Immature natural killer cell (primary cell): ENCODE measurements at places on chromosomes 7 and 10. TPM values are rescaled to one million over a fixed set of nuclear protein-coding genes. Genes with fewer than 3 reads are reported as not detected.

Gene ACHE
- polyA plus RNA-seq = not detected

GRCh38 chr10:86263907-86264306 lies 102.7 kb downstream of the GRID1 start:
- no peak for DNase-seq

DNA sequence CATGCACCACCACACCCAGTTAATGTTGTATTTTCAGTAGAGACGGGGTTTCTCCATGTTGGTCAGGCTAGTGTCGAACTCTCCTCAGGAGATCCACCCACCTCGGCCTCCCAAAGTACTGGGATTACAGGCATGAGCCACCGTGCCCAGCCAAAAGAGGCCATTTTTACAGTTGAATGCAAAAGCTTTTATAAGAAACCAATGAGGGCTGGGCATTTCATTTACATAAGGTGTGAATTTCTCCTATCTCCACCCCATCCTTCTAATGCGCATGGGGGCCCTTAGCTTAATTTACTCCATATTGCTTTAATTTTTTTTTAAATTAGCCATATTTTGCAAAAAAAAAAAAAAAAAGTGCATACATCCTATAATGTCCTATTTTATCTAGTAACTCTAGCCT lies 25.1 kb upstream of the EIF4H start:
- no peak for DNase-seq

Gene ZNF655
- polyA plus RNA-seq = 98.9 TPM

Gene FRMD4A
- polyA plus RNA-seq = not detected

- DNase-seq = no peak
Measured at GRCh38 chr10:58675321-58675720, 162.6 kb downstream of the BICC1 start.

GRCh38 chr7:1666317-1666822 lies 3.7 kb upstream of the ELFN1 start:
- DNase-seq = no peak

DNA sequence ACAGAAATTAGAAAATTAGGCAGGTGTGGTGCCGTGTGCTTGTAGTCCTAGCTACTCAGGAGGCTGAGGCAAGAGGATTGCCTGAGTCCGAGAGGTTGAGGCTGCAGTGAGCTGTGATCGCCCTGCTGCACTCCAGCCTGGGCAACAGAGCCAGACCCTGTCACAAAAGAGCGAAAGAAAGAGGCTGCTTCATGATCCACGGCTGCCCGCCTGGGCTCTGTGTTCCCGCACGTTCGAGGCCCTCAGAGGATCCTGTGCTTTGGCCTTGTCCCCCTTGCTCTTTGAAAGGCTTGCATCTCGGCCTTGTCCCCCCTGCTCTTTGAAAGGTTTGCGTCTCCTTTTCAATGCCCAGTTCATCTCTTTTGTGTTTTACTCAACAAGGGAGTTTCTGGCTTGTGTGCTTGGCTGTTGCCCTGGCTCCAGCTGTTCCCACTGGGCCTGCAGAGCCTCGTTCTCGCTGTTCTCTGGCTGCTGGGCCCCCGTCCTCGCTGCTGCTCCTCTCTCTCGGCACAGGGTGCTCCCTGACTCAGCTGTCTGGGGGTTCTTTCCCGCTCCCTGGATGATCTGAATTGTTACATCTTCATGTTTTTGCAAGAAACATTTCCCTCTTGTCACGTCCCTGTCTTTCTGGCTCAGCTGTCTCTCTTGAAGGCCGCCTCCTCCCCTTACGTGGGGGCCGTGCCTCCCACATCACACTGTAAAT lies 45.1 kb upstream of the INPP5A start:
- no peak for DNase-seq

DNA sequence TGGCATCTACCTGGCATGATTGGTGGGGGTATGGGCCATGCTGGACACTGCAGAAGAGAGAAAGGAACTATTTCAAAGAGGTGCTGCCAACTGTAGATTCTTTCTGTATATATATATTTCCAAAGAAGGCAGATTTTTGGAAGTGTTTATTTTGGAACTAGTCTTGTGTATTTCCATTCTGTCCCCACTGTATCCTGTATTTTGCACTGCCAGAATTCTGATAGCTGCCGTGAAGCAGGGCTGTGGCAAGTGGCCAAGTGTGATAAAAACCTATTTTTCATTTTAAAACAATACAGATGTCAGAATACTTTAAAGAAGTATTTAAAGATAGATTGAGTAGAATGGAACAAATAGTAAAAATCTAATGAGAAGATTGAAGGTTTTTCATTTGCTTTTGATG lies 17.1 kb downstream of the MCU start:
- DNase-seq = no peak

- no peak for DNase-seq
Measured at GRCh38 chr7:39164887-39165286, 187.2 kb downstream of the POU6F2 start.

GRCh38 chr7:17939606-17940301 lies 540 bp downstream of the SNX13 start:
- DNase-seq = no peak

Gene SMO
- polyA plus RNA-seq = not detected

GRCh38 chr7:105752671-105753275 lies 123.6 kb downstream of the ATXN7L1 start:
- no peak for DNase-seq

Gene TWIST1
- polyA plus RNA-seq = not detected
